Fibroblast of lung (primary cell): ENCODE measurements at places on chromosomes 7 and 10. TPM values are rescaled to one million over a fixed set of nuclear protein-coding genes. Genes with fewer than 3 reads are reported as not detected.
A peak's percentile ranks its signal among the peaks of the same experiment; 100 is the strongest.

Gene CLDN15
- total RNA-seq: 2.6 and 3.1 TPM in 2 replicates

Gene DGKI
- total RNA-seq: 1.3 and 2.1 TPM in 2 replicates

Gene MACC1
- total RNA-seq: 0.26 and 0.33 TPM in 2 replicates

Gene RNF32
- total RNA-seq: 2.6 and 2.8 TPM in 2 replicates

Gene HACD1
- 23.1 and 37.7 TPM in 2 replicates for total RNA-seq

Gene ACTL6B
- not detected in 2 replicates for total RNA-seq

DNA sequence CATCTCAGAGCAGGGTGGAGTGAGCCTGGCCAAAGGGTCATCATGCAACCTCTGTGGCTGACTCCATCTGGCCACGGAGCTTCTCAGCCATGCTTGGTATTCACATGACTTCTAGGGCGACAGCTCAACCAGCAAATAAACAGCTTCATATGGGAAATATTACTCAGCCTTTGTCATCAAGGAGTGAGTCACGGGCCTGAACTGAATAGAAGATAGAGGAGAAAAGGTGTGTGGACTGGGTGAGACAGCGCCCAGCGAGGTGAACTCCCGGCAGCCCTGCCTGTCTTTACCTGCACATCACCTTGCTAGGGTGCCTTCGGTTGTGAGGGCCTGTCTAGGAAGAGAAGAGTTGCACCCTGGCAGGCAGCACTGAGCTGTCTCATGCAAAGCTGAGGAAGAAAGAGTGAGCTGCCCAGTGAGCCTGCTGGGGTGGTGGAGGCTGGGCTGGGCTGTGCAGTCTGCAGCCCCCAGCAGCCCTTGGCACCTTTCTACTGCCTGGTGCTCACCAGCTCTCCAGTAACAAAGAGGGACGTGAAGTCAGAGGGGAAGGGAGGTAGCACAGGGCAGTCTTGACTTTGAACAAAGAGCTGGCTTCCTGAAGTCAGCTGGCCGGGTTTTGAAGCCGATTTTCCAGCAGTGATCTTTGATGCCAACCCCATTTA lies 114.2 kb downstream of the EGFR start:
- DNase-seq: peak; percentile 98

GRCh38 chr7:48458701-48459524 lies 287.7 kb downstream of the ABCA13 start:
- no peak for DNase-seq

DNA sequence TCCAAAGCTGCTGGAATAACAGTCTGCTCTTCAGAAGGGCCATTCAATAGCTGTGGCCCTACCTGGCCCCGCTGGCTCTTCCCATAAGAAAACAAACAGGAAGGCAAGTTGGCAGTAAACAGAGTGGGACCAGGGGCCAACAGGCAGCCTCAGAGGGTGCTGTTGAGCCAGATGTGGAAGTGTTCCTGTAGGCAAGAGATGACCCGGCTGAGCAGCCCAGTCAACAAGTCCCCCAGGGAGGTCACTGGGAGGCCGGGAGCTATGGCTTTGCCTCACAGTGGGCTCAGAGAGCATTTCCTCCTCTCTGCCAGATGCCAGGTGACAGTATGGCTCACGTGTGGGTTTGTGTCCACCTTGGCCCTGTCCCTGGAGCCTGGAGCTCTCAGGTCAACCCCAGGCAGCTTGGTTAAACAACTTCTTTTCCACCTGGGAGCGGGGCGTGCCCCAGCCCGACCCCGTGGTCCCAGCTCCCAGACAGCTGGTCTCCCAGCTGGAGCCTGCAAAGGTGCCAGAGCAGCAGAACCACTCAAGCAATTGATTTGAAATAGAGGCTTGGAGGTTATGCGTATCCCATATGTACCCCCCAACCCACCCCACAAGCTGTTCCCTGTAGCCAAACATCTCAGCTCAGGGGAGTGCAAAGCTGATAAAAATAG lies 33.8 kb upstream of the LOXL4 start:
- DNase-seq: no peak

GRCh38 chr10:34169131-34169530 lies 646.0 kb downstream of the PARD3 start:
- no peak for DNase-seq

GRCh38 chr7:23012186-23012585 lies 1.7 kb downstream of the HYCC1 start:
- DNase-seq: no peak

- DNase-seq: no peak
Measured at GRCh38 chr7:40545739-40546138, 410.9 kb downstream of the SUGCT start.

DNA sequence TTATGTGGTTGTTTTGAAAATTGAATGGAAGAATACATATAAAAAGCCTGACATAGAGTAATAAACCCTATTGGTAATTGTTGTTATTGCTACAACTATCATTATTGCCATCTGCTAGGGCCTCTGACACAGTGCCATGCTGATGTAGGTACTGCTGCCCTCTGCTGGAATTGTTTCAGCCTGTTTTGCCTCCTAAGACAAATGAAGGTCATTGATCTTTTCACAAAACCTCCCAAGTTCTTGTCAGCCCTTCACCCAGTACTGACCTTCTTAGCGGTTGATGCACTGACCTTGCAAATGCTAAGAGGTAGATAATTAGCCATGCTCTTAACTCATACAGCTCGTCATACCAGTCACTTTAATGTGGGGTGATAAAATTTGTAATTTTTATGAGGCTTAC lies 975.2 kb downstream of the SORCS1 start:
- DNase-seq: peak; percentile 1

GRCh38 chr10:51620131-51620530 lies 79.3 kb downstream of the CSTF2T start:
- no peak for DNase-seq

- DNase-seq: no peak
Measured at GRCh38 chr7:99221866-99222265, 14.0 kb upstream of the KPNA7 start.

DNA sequence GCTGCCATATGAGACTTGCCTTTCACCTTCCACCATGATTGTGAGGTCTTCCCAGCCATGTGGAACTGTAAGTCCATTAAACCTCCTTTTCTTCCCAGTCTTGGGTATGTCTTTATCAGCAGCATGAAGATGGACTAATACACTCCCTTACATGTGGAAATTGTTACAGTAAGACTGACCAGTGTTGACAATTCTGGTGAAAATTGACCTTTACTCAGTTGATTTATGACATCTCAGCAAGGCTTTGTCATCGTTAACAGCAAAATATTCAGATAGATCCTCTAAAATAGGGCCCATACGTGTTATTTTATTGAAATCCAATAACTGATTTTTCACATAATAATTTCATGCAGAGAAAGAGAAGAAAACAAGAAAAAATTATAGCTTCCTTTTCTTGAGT lies 377.9 kb upstream of the SEMA3C start:
- no peak for DNase-seq
